ENCODE measurements at places on chromosomes 11 and 22. TPM values are rescaled to one million over a fixed set of nuclear protein-coding genes. Genes with fewer than 3 reads are reported as not detected.

MRGPRF gene
- total RNA-seq = 2.1 TPM

KRTAP5-7 gene
- total RNA-seq = not detected

SLC37A2 gene
- 0.30 TPM for total RNA-seq

DCDC1 gene
- 0.08 TPM for total RNA-seq

GDPD4 gene
- total RNA-seq = not detected

SAA4 gene
- not detected for total RNA-seq

BBOX1 gene
- total RNA-seq = not detected
